ENCODE measurements at places on chromosomes 1 and 21.
A peak's percentile ranks its signal among the peaks of the same experiment; 100 is the strongest.

DNA sequence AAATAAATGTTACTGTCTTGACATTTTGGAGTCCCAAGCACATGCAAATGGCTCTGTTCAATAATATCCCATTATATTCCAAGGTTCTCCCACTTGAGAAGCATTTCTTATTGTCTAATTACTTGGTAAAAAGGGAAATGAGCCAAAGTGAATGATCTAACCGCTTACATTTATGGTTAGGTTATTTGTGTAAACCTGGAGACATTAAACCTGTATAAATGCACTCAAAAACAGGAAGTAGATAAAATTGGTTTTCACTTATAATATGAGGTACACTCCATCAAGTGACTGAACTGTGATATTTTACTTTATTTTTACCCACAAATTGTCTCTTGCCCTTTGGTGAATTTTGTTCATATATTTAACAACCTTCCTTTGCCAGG lies 26.8 kb downstream of the KIF1B start:
- no peak for DNase-seq

DNA sequence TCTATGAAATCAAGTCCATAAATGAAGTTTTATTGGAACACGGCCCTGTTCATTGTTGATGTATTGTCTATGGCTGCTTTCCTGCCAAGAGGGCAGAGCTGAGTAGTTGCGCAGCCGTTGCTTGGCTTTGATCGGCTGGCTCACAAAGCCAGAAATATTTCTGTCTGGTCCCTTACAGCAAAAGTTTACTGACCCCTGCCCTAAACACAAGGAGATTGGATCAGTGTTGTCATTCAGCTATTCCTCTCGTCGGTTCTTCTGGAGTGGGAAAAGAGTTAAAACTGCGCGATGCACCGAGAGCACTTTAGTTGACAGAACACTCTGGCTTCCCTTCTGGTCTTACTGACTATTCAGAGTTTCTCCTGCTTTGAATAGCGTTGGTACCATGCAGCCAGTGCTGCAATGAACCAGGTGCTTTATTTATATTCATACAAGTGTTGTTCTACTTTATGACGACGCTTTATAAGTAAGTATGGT lies 868 bp downstream of the ZBTB40 start:
- DNase-seq: peak; percentile 19

- DNase-seq: peak; percentile 45
Measured at GRCh38 chr1:3586986-3587759, 24.1 kb downstream of the MEGF6 start.

- DNase-seq: no peak
Measured at GRCh38 chr1:53708687-53709086, 30.3 kb downstream of the GLIS1 start.

- no peak for DNase-seq
Measured at GRCh38 chr1:40133839-40134238, 27.3 kb upstream of the RLF start.

GRCh38 chr1:159132271-159132881 lies 39.0 kb upstream of the CADM3 start:
- DNase-seq: peak; percentile 77

DNA sequence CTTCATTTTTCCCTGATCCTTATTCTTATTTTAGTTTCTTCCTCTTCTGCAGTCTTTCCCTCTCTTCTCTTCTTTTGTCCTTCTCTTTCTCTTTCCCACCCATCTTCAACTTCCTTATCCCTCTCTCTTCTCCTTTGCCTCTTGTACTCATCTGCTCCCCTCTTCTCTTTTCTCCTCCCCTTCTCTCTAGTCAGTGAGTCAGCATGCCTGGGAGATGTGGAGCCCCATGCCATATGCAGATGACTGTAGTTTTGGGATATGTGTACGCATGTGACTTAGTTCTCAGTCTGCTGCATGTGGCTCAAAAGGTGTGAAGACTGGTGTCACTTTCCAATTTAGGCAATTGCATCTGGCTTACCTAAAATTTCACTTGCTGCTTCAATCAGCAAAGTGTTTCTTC lies 10.4 kb downstream of the DNAJC6 start:
- no peak for DNase-seq

- no peak for DNase-seq
Measured at GRCh38 chr1:98098473-98098872, 177.6 kb upstream of the DPYD start.

DNA sequence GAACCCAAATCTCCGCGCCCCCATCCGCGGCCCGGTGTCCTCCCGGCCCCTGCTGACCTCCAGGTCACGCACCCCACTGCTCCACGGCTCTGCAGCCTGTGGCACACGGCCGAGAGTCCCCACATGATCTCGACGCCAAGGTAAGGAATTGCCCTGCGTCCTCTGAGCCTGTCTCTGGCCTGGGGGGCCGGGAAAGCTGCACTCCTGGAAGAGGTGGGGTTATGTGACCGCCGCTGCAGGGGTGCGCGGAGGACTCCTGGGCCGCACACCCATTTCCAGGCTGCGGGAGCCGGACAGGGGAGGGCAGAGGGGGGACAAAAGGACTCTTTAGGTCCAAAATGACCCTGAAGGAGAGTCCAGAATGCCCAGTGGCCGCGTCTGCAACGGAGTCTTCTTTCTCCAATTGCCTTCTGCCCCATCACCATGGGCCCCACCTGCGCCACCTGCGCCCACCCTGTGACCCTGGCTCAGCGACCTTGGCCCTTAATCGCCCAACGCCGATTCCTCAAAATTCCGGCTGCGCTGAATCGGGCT lies 997 bp upstream of the SIM2 start:
- DNase-seq: no peak

DNA sequence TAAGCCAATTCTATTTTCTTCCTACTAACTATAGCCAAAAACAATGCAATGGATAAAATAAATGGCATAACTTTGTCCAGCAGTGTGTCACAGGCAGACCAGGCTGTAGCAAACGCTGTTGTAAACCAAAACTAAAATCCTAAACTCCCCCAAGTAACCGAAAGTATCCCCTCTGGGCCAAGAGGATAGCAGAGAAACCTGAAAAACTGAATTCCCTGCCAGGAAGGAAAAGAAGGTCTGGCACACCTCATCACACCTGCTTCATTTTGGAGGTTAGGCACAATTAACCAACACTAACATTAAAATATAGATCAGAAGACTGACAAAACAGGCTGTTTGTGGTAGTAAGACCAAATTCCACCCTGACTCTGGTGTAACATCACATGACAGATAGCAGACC lies 356.8 kb upstream of the C1orf87 start:
- no peak for DNase-seq

- no peak for DNase-seq
Measured at GRCh38 chr1:2812136-2812535, 10.6 kb upstream of the TTC34 start.

DNA sequence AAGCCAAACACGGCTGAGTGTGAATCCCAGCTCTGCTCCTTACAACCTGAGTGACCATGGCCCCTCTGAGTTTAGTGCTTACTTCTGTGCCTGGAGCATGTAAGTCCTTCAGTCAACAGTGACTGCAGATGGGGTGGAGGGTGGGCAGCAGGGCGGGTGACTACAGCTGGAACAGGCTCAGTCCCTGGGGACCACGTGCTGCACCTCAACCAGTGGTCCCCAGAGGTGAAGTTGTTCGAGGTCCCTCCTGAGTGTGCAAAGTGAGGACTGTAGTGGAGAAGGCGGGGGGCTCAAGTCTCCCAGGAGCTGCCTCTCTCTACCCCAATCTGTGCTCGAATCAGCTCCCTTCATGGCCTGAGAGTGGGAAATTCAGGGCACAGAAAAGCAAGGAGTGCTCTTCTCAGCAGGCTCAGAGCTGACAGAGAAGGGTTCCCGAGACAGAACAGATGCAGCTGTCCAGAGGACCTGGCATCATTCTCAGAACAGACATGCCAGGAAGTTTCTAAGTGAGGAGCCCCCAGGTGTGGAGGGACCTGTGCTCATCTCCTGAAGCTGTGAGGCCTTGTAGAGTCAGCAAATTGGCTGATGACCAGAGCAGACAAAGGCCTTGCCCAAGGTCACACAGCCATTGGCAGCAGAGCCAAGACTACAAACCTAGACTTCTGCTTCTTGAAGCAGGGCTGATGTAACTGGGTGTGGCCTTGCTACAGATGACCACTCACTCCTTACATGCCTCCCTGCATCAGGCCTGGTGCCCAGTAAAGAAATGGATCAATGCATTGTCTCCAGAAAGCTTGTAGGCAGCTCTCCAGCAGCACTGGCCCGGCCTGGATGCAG lies 61.7 kb upstream of the EDN2 start:
- DNase-seq: peak; percentile 47

DNA sequence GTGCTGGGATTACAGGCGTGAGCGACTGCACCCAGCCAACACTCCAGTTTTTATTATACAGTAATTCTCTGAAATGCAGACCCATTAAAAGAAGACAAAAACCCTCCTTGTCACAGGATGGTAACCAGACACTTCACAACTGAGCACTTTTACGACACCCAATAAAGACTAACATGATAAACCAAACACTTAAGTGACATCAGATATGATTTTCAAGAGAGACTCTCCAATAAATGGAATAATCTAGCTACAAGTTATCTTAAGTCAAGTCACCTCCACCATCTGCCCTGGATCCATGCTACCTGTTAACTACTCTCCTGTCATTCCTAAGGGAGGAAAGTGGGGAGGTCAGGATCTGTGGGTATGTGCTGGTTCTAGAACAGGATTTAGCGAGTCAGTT lies 5.6 kb downstream of the GNG12 start:
- no peak for DNase-seq

- DNase-seq: no peak
Measured at GRCh38 chr1:74423471-74423870, 88.9 kb downstream of the LRRC53 start.

- no peak for DNase-seq
Measured at GRCh38 chr1:62299426-62300200, 19.6 kb downstream of the KANK4 start.

DNA sequence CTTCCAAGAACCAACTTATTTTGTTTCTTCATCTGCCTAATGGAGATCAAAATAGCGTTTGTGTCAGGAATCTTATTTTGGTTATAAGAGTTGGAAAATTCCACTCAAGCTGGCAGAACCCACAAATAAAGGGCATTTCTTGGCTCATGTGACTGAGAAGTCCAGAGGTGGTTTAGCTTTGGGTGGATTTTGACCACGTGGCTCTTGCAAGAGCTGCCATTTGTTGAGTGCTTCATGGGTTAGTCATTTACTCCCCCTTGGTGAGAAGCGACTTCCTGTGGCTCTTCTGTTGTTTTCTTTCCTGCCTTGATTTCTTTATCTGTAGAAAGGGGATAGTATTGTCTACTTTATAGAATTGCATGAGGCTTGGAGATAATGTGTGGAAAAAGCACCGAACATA lies 9.5 kb upstream of the RNF186 start:
- no peak for DNase-seq

DNA sequence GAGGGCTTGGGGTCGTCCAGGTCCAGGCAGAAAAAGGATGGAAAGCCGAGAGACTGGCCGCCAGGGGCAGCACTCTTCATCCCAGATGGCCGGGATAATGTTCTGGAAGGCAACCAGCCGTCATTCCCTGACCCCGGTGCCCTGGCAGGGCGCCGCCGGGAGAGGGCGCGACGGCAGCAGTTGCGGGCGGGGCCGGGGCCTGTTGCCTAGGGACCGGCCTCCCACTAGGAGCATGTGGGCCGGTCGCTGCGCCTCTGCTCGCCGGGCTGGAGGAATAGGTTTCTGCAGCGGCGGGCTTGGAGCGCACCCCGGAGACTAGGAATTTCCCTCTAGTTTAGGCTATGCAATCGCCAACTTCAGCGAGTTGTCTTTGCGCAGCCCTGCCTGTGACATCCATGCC lies 11.0 kb downstream of the DMRTB1 start:
- peak; percentile 95 for DNase-seq

GRCh38 chr1:16387201-16388188 lies 20.5 kb downstream of the SZRD1 start:
- DNase-seq: no peak

GRCh38 chr21:32413697-32414578 lies 1.4 kb downstream of the EVA1C start:
- DNase-seq: no peak

DNA sequence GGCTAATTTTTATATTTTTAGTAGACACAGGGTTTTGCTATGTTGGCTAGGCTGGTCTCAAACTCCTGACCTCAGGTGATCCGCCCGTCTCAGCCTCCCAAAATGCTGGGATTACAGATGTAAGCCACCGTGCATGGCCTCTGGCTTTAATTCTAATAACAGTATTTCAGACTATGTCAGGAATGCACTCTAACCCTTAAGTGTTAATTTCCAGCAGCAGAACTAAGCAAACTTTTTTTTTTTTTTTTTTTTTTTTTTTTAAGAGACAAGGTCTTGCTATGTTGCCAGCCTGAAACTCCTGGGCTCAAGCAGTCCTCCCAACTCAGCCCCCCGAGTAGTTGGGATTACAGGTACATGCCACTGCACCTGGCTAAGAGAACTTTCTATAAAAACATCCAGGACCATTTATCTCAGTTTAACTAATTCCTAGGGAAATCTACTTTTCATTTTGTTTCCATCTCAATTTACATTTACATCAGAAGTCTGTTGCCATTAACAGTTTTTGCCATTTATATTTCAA lies 6.5 kb downstream of the DCAF8 start:
- DNase-seq: no peak

All from AG08395 (cell line).